ENCODE measurements at places on chromosomes 5 and 9.

GRCh38 chr5:172823840-172824362 lies 10.2 kb upstream of the ERGIC1 start:
- peak; percentile 66 for DNase-seq

DNA sequence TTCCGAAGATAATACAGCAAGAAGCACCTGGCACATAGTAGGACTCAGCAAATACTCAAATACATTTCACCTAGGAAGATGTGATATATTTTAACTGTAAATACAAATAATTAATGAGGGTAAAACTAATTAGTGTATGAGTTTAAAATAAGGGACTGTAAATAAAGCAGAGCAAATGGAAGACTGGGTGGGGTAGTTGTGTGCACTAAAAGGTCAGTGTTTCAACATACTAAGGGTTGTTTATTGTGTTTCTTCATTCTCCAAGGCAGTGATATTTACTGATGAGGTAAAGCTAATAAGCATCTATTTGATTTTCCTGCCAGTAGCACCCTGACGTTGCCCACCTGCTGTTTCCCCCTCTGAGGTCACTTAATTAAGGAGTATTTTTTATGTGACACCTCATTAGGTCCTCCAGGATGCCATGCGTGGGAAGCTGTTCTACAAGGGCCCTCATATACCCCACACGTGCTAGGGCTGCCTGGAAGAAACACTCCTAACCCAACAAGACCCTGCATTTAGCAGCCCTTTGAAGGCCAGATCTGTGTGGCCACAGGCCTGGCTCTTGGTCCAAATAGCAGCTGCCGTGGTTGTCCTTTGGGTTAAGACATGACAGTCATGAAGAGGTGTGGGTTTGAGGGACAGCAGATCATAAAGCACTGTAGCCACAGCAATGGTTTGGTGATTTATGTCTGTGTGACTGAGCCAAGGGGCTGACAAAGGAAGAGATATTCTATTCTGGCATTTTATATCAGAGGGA lies 97.5 kb upstream of the RPS23 start:
- no peak for DNase-seq

DNA sequence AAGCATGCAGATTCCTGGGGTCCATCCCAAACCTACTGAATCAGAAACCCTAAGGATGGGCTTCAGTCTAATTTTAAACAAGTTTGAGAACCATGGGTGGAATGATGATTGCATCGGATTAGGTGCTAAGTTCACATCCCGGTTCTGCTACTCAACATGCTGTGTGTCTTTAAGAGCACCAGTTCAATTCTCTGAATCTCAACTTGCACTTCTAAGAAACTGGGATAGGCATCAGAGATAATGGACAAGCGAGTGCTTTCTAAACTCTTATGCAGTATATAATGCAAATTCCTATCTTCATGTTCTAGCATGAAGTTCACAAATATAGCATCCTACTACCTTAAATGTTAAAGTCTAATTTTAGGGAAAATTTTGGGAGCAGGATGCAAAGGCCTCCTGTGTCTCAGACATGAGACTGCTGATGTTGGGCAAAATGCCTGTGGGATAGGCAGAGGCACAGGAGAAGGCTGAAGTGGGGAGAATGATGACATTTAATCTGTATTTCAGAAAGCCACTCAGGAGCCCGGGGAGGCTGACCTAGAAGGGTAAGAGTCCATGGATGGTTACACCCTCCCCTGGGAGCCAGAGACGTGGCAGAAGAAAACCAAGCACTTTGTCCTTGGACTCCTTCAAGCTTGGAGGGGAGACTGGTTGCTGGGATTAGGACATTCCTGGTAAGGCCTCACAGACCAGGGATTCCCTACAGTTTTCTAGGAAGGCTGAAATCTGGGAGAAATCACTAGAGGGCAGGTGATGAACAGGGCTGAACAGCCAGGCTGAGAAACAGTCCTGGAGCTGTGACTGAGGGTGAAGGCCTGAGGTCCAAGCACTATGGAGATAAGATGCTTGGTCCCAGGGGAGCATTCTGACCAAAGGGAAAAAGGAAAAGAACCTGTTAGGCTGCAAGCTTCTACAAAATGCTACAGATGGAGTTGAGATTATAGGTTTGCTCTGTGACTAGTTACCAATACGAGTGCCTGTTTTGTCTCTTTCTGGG lies 311.9 kb upstream of the PANK3 start:
- DNase-seq, result no peak

DNA sequence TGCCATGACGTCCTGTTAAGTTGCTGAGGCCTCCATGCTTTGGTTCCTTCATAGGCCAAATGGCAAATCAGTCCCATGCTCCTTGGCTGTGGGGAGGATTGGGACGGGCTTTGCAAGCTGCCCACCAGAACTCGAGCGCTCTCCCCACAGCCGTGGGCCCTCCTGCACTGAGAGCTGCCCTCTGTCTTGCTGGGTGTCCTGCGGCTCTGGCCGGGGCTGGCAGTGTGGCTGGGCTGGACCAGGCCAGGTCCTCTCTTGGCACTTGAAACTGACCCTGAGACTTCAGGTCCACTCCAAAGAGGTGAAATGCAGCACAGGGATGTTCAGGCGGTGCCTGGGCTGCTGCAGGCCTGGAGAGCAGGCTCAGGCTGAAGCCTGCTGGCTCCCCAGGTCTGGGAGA lies 7.0 kb downstream of the MYMK start:
- no peak for DNase-seq

DNA sequence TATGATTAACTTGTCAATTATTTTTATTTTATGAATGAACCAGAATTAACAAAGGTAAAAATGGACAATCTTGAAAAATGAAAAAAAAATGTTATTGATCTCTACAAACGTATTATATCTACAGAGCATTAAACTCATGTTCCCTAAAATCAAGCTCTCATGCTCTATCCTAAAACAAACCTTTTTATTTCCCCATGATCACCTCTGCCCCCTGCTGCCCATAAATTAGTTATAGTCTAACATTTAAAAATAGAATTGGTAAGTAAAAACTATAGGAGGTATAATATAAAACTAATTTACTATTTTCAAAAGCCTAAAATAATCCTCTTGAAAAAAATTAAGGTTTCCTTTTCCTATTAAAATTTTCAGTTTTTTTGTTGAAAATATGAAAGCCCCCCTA lies 168.0 kb upstream of the POU5F2 start:
- no peak for DNase-seq

DNA sequence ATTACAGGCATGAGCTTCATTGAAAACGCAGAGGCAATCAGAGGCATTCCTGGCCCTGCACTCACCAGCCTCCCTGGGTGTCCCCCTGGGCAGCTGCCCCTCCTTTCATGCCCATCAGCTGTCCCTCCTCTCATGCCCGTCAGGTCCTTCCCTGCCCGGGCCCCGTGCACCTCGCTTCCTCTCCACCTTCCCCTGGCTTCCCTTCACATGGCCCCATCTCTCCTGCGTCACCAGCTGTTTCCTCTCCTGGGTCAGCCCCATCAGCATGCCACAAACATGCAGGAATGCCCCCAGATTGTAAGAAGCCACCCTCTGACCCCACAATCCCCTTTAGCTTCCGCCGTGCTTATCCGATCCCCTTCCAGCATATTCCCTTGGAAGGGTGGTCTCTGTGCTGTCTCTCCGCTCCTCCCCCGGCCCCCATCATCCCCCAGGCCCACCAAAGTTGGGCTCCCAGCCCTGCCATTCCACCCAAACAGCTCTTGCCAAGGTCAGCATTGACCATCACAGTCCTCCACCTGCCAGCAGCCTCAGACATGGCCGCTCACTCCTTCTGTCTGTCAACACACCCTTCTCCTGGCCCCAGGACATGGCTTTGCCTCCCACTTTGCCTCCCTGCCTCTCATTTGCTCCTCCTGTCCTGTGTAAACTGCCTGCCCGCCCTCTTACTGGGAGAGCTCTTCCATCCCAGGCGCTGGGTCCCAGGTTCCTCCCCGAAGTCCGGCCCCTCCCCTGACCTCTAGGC lies 98.6 kb upstream of the IER5L start:
- DNase-seq, result no peak

GRCh38 chr9:110472111-110472510 lies 107.4 kb downstream of the SVEP1 start:
- DNase-seq, result no peak

- no peak for DNase-seq
Measured at GRCh38 chr5:139671096-139671841, 23.1 kb downstream of the CXXC5 start.

- no peak for DNase-seq
Measured at GRCh38 chr5:33690374-33691135, 201.2 kb downstream of the ADAMTS12 start.

- no peak for DNase-seq
Measured at GRCh38 chr5:115531787-115532367, 12.7 kb downstream of the FEM1C start.

DNA sequence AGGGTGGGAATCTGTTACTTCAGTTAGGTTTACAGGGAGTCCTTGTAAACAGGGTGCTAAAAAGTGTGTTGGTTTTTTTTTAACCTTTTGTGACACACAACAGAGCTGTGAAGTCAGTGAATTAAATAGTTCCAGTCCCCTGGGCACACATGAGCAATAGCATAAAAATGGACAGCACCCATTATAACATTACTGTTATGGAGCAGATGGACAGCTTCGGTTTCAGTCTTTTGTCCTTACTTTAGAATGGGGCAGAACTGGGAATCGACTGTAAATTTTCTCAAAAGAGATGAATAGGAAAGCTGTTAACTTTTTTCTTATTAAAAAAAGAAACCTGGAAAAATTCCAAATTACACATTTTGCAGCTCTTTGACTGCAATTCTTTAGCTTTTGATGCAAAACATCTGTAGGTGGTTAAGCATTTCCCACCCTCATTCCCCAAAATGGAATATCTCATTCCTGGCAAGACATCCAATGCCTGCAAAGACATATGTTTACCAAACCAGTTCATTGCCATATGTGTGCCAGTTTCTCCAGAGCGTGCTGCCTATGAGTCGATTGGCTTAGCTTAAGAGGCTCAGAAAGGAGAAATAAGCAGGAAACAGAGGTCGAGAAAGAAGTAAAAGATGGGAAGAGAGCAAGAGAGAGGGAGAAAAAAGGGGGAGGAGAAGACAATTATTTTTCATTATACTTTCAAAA lies 212.3 kb upstream of the TMEM161B start:
- DNase-seq, result no peak

DNA sequence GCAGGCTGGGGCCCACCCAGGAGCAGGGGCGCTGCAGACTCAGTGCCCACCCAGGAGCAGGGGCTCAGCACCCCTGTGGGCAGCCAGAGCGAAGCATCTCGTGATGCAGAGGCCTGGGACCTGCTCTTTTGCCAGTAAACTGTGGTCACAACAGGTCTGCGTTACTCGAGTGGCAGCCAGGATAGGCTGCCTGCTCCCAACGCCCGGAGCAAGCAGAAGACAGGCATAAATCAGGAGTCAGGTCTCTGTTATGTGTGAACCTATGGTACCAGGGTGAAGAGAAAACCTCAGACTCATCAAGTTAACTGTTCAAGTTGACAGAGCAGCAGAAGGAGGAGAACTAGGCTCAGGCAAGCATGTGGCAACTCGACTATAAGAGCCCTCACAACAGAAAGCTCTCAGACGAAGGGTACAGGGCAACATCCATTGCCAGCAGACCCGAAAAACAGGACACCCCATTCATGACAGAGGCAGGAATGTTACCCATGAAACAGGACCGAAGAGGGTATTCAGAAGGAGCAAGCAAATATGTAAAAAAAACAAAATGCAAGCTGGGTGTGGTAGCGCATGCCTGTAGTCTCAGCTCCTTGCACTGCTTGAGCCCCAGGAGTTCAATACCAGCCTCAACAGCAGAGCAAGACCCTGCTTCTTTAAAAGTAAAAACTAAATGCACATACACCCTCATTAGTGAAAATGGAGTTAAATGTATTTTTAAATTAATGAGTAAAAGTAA lies 71.7 kb downstream of the GOLPH3 start:
- no peak for DNase-seq

GRCh38 chr9:84266087-84266561 lies 74.4 kb downstream of the SLC28A3 start:
- no peak for DNase-seq

GRCh38 chr9:81826517-81826906 lies 101.7 kb upstream of the SPATA31D4 start:
- DNase-seq, result no peak

DNA sequence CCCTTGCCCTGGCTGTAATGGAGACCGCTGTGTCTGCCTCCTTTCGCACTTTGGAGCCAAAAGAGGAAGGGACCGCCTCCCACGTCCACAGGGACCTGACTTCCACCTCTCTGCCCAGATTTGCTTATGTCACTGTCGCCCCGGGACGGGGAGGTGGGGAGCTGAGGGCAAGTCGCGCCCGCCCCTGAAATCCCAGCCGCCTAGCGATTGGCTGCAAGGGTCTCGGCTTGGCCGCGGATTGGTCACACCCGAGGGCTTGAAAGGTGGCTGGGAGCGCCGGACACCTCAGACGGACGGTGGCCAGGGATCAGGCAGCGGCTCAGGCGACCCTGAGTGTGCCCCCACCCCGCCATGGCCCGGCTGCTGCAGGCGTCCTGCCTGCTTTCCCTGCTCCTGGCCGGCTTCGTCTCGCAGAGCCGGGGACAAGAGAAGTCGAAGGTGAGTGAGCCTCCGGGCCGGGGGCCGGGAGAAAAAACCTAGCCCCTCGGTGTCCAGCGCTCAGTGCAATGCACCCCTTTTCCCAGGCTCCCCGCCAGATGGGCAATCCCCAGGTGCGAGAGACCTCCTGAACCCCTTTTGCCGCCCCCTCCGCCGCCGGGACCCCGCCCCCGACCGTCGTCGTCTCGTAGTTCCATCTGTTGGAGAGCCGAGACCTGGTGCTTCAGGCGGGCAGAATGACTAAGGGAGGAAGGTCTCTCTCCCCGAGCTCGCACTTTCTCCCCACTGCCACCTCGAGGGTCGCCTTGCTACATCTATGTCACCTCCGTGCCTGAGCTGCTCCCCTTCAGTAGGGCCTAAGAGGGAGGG lies at the start of gene GPX3:
TSS of gene GPX3 (plus strand) at position 288 of the 807 bp plus-strand sequence. CDS start at position 352, 64 bp downstream.
- DNase-seq, result peak; percentile 98

DNA sequence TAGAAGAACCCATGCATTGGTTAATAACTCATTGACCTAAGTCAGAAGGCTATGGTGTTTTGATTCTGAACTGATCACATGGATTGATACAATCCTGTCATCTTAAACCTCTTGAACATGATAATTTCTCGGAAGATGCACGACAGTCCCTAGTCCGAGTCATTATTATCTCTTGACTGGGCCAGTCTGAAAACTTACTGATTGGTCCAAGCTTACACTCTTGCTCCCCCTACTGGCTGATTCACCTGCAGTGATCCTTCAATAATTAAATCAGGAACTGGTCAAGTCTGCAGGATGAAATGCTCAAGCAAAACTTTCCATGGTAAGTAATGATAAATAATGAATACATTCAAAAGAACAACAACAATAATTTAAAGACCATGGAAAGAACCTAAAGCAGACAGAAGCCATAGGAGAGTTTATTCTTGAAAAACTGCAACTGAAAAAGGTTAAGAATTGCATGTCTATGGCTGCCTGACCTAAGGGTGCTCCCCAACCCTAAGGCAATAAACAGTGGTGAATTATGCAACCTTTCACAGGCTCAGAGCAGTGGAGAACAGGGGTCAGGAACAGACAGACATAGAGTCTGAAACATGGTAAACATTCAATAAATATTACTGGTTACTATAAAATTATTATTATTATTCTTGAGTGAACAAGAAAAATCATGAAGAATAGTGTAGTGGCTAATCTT lies 79.3 kb downstream of the BRINP1 start:
- no peak for DNase-seq
